ENCODE measurements at places on chromosomes 4 and X.

GRCh38 chr4:137206781-137207180, 325.5 kb downstream of the PCDH18 start:
- DNase-seq, result no peak

GRCh38 chrX:17986440-17986839, 125.3 kb upstream of the RAI2 start:
- DNase-seq, result no peak

- DNase-seq, result no peak
Measured at GRCh38 chrX:45372151-45372550, 171.5 kb upstream of the DIPK2B start.

- DNase-seq, result no peak
Measured at GRCh38 chrX:40170830-40171512, 73.2 kb upstream of the BCOR start.

- DNase-seq, result no peak
Measured at GRCh38 chr4:183831683-183832082, 73.4 kb upstream of the STOX2 start.

- DNase-seq, result no peak
Measured at GRCh38 chrX:89053223-89053622, 306.2 kb downstream of the CPXCR1 start.

DNA sequence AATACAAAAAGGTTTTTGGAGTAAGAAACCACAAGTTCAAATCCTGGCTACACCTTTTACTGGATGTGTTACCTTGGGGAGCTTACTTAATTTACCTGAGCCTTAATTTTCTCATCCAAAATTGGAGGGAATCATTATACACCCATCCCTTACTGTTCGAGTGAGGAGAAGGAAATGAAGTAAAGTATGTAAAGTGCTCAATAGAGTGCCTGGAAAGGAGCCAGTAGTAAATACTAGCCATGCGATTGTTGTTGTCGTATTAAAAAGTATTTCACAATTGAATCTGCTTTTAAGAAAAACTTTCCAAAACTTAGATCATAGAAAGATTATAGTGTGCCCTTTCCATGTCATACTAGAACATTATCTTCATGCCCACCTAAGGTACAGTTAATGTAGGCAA, 124.5 kb downstream of the ATXN3L start:
- DNase-seq, result no peak

DNA sequence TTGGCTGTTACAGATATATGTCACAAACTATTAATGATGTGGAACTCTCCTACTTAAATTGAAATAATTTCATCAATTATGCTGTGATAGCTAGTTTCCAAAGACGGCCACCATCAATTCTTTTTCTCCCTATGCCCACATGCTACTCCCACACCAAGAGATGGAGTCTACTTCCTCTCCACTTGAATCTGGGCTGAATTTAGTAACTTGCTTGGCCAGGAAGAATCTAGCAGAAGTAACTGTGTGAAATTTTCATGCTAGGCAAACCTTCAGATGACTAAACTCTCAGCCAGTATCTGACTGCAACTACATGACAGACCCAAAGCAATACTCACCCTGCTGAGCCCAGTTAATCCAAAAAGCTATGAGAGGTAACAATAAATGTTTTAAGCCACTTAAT, 3.2 kb downstream of the SEPSECS start:
- DNase-seq, result no peak

GRCh38 chr4:128290526-128290925, 2.9 kb upstream of the PGRMC2 start:
- DNase-seq, result no peak

DNA sequence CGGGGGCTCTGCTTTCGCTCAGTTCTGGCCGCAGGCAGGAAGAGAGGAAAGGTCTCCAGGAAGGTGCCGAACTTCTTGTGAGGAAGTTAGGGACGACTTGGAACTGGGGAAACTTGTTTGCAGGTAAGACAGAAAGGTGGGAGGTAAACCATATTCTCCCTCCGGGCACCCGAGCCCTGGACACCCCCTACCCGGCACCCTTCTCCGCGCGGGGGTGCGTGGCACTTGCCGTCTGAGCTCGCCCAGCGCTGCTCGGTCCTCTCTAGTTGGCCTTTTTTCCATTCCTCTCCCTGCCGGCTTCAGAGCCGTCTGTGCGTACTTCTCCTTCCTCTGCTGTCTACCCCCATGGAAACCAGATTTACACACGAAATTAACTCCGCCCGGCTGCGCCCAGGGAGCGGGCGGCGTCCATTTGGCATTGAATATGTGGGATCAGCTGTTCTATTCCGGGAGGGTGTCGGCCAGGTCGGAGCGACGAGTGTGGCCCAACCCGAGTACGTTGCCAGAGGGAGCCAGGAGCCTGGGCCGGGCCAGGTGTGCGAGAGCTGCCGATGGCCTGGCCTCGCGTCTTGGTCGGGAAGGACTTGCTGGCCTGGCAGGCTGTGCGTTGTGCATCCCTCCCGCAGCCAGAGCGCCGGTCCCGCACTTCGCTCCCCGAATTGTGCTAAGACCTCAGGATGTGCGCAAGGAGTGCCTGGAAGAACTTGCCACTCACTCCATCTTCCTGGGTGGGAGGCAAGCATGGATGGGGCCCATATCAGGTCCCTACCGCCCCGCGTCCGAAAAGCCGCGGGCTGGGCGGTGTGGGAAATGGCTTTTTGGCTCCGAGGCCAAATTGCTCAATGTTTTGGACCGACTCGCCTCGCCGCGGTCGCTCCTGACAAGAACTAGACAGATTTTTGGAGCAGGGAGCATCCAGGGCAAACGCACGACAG, 1.7 kb downstream of the PDGFRA start:
- DNase-seq, result no peak

- DNase-seq, result peak; percentile 92
Measured at GRCh38 chr4:98929341-98930267, 671 bp upstream of the EIF4E start.

DNA sequence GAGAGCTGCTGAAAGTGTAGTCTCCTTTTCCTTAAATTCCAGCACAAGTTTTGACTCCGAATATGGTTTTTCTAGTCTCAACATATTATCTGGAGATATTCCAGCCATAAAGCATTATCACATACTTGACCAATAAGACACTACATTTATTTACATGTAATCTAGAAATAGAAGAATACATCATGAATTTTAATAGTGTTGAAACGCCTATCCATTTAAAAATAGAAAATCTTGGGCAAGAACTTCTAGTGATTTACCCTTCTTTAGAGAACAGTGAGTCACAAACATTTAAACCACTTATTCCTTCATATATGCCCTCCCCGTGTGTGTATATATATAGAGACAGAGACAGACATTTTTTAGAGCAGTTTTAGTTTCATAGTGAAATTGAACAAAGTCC, 161.5 kb downstream of the SOWAHB start:
- DNase-seq, result no peak

DNA sequence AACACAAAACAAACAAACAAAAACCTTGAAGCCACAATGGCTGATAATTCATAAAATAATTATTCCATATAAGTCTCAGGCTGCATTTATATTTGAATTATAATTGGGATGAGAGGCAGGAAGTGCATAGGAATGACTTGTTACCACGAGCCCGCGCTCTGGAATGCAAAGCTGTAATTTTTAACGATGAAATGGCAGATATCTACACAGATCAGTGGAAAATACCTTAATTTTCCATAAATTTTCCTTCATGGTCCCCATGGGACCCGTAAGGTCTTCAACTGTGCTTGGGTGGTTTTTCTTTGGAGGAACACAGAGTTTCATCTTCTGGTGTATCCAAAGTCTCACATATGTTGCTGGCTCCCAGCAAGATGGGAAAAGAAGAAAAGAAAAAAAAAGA, 226.8 kb downstream of the SHOX start:
- DNase-seq, result no peak

DNA sequence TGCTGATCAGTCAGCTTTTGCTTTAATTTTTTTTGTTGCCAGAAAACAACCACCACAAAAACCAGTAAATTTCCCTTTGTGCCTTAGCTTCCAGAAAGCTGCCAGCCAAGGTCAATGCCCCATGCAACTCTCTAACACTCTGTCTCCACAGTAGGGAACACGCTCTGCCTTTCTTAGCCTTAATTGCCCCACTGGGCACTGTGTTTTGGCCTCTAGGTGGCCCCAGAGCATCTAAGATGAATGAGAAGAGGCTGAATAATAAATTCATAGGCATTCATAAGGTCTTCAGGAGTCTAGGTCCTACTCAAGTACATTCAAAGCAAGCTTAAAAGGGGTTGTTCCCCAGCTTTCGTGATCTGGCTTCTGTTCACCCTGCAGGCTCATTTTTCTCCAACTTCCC, 57.7 kb upstream of the PASD1 start:
- DNase-seq, result no peak

GRCh38 chr4:48546336-48546735, 56.3 kb downstream of the ZAR1 start:
- no peak for DNase-seq

- DNase-seq, result no peak
Measured at GRCh38 chr4:108417923-108418322, 202.5 kb upstream of the RPL34 start.

DNA sequence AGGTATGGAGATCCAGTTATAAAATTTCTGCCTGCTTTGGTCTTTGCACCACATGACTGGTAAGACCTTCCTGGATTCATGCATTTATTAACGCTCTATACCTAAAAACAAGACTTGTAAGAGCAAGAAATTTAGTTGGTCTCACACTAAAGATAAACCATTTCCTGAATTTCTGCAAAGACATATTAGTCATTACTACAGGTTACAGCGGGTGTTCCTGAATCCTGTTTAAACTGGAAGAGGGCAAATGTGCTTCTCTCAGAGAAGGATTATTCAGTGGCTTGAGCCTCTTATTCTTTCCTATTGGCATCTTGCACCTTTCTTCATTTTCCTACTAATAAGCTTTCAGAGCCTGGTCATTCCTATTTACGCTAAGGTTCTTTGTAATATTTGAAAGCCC, 397.6 kb upstream of the TENM3 start:
- no peak for DNase-seq

GRCh38 chr4:1449475-1449832, 43.2 kb upstream of the NKX1-1 start:
- no peak for DNase-seq

- DNase-seq, result no peak
Measured at GRCh38 chr4:110196206-110196870, 2.1 kb downstream of the ELOVL6 start.

DNA sequence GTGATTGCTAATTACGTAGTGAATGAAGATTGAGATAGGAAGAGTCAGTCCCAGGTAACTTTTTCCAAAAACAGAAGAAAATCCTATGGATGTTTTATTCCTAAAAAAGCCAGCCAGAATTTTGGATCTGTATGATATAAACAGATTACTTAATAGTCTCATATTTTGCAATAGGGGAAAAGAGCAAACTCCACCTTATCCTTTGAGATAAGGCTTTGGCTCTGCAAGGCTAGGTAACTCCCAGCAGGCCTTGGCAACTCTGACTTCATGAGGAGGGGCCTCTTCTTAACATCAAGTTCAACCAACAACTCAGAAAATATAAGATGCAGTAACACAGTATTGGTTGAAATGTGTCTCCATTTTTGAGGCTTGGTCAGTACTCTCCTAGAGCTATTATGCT, 98.7 kb upstream of the SLC4A4 start:
- DNase-seq, result no peak

DNA sequence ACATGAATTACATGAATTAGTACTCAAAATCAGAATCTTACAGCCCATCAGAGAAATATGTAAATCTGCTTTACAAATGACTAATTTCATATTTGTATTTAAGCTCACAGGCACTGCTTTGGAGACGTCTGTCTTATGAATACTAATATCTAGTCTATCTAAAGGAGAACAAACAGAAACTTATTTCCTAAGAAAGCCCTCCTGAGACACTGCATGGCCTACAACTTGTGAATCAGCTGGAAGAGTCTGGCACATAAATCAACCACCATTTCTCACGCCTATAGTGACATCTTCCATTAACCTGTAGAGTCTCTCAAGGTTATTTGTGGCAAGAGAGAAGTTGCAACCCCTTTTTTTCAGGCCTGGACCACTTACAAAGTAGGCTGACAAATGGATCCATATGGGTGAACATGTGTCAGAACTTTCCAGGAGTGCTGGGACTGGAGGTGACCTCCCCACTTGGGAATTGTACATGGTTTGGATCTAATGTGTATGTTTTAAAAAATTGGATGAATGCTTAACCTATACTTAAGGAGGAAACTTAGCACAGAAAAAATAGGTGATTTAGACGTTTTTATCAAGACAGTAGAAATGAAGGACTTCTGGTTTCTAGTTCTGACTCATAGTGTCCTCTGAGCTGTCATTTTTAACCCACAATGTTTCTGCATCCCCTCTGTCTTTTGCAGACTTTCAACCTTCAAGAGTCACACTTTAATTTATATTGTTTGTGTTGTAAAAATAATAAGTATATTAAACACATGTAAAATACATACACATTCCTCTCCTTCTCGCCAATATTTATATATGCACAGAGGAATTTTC, 83.2 kb upstream of the ARHGAP24 start:
- no peak for DNase-seq

GRCh38 chr4:41213625-41214135, 662 bp downstream of the APBB2 start:
- DNase-seq, result no peak

DNA sequence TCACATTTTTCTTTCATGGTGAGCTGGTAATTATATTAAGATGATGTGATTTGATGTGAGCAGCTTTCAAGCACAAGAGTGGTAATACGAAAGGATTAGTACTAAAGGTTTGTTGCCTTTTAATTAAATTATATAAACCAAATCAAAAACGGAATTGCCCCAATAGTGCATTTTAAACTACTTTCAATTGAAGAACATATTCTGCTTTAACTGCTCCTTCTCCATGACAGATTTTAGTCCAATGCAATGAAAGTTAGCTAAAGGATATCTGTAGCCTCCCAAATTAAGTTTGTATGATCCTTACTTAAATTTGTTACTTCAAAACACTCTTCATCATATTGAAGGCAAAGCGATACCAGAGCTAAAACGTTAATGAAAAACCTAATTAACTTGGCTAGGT, 447.1 kb upstream of the AMOT start:
- no peak for DNase-seq

GRCh38 chrX:17438221-17438620, 63.2 kb downstream of the NHS start:
- no peak for DNase-seq

GRCh38 chrX:37816766-37817165, 30.6 kb downstream of the DYNLT3 start:
- DNase-seq, result no peak

DNA sequence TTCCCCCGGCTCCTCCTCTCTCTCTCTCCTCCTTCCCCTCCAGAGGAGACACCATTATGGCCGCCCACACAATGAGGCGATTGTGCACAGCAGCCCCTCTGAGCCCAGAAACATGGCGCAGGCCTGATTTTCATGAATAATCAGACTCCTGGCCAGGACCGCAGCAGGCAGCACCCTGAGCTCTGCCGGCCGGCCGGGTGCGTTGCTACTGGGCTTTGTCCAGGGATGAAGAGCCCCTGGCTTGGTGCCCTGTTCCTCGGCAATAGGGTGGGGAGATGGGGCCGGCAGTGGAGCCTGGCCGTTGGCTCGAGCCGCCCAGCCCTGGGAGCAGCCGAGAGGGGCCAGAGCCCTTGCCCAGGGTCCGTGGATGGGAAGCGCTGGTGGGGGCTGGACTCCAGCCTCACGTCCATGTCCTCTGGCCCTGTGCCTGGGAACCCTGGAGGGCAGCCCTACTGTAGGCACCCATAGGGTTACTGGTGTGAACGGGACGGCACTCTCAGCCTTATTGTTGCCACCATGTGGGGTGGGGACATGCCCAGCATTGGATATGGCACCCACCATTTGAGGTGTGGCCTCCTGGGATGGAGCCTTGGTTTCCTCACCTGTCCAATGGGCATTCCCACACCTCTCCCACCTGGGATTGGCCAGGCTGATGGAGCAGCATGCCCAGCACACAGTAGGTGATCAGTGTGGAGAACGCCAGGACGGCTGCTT, 103.0 kb downstream of the SORCS2 start:
- DNase-seq, result no peak

- no peak for DNase-seq
Measured at GRCh38 chr4:175946472-175947116, 119.0 kb upstream of the WDR17 start.

Measured in skeletal muscle cell (primary cell).